ENCODE measurements at places on chromosomes 1 and 21.
A peak's percentile ranks its signal among the peaks of the same experiment; 100 is the strongest.

- no peak for DNase-seq
Observed at GRCh38 chr1:13813398-13814012, 113.5 kb downstream of the PRDM2 start.

GRCh38 chr21:44517175-44517899 is 22.7 kb downstream of the KRTAP10-1 start:
- peak; percentile 7 for DNase-seq

DNA sequence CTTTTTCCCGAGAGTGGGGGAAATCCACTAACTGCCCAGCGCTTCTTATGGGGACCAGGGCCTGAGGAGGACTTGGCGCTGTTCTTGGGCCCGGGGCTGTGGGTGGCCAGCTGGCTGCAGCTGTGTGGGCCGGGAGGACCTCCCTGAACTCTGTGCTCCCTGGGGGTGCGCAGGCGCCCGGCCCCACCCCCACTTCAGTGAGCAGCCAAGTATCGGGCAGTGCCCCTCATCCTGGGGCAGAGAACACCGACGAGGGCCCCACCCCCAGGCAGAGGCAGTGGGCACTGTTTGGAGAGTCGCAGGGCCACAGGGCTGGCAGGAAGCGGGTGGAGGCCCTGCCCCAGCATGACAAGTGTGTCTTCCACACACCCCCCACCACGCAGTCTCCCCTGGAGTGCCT is 32.5 kb upstream of the SLC19A1 start:
- DNase-seq, result no peak

DNA sequence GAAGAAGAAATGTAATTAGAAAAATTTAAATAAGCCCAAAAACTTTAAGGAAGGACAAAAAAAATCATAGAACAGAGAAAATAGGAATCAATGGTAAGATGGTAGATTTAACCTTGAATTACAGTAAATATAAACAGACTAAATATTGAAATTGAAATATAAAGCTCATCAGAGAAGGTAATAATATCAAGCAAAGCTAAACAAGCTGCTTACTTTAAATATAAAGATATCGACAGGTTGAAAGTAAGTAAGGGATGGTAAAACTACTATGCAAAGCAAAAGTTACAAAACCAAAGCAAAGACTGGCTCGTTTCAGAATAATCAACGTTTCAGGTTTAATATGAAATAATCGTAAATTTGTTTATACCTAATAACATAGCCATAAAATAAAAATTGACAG is 137.0 kb upstream of the KCNJ15 start:
- DNase-seq, result no peak

GRCh38 chr1:154423304-154423987 is 18.3 kb downstream of the IL6R start:
- DNase-seq, result no peak

- DNase-seq, result no peak
Observed at GRCh38 chr1:15489052-15489736, 13.3 kb downstream of the CELA2B start.

- no peak for DNase-seq
Observed at GRCh38 chr1:230970432-230970831, 8.2 kb downstream of the TTC13 start.

- DNase-seq, result no peak
Observed at GRCh38 chr1:116871779-116872146, 38.0 kb upstream of the PTGFRN start.

DNA sequence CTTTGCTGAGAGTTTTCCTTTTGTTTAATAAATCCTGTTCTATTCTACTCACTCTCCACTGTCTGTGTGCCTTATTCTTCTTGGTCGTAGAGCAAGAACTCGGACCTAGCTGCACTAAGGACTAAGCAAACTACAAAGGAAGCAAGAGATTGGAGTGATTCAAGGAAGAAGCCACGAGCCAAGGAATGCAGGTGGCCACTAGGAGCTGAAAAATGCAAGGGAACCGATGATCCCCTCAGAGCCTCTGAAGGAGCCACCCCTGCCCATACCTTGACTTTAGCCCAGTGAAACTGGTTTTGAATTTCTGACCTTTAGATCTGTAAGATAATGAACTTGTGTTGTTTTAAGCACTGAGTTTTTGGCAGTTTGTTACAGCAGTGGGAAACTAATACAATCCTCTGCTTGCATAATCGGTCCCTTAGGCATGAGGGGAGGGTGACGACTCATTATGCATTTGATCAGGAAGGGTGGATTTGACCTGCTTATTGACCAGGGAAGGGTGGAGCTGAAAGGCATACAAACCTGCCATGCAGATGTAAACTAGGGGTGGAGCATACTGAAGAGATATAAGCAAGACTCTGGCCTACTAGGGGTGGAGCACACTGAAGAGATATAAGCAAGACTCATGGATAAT is 6.2 kb upstream of the CA6 start:
- no peak for DNase-seq

Measured in stimulated activated CD8-positive, alpha-beta memory T cell treated with anti-CD3 and anti-CD28 coated beads, Interleukin-7, amount 100 ng/mL, for 24 hours (primary cell).